Inflammatory macrophage treated with lipopolysaccharide for 4 hours (primary cell): ENCODE measurements at places on chromosomes 5 and 9.

DNA sequence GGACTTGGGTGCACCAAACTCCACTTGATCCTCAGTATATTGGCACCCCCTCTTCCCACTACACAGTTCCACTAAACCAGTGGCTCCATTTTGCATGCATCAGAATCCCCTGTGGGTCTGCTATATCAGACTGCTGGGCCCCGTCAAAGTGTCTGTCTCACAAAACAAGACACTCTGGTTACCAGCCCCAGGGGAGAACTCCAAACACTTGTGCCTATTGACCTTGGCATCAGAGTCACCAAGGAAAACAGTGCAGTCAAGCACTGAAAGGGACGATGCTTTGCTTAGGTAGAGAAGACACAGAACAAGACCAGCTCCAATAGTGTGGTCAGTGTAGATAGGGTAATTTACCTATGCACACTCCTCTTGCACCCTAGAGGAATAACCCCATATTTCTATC lies 205.8 kb upstream of the RAI14 start:
- DNase-seq: no peak

GRCh38 chr9:114397219-114397847 lies 9.6 kb upstream of the AKNA start:
- DNase-seq: no peak

GRCh38 chr5:112862085-112862484 lies 998 bp downstream of the SRP19 start:
- DNase-seq: no peak

DNA sequence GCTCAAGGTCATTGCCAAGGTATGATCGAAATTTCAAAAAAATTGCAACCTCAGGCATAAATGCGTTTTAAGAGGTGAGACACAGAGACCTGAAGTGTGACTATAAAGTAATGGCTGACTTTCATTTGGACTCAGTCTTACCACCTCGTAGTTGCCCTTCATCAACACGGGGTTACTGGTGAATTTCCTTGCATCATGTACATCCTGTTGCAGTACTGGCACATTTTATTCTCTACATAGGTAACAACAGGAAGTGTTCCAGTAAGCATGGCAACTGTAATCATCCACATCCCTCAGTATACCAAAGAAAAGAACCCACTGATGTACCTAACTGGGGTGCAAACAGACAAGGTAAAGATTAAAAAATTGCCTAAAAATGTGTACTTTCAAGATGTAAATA lies 29.3 kb downstream of the MOCS2 start:
- no peak for DNase-seq

DNA sequence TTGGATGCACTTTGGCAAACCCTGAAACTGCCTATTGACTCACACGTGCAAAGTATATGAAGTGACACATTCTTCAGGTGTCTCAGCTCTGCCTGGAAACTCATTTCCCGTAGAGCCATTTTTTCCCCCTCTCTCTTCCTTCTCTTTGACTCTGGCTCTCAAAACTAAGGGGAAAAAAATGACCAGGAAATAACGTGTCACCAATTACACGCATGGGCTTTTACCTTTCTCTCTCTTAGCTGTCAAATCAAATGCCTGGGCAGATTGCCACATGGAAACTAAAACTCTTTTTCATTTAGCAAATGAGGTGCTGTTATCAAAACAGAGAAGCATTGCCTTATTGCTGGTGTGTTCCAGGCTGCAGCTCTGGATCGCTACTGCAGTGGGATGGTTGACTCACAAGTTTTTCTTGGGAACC lies 18.3 kb upstream of the IFNK start:
- DNase-seq: no peak

GRCh38 chr9:21660976-21661375 lies 141.5 kb upstream of the MTAP start:
- DNase-seq: no peak

DNA sequence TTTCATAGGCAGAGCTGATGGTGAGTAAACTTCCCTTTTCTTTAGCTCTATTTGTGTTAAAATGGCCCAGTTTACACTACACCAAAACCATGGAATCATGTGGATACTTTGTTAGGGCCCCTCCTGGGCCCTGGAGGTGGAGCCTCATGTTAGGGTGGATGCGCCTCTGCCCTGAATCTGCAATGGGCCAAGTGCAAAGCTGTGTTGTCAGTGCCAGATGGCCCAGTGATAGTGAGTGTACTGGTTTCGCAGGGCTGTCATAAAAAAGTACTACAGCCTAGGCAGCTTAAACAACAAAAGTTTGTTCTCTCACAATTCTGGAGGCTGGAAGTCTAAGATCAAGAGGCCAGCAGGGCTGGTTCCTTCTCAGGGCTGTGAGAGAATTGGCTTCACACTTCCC lies 64.8 kb downstream of the HSPA4 start:
- DNase-seq: no peak

- no peak for DNase-seq
Measured at GRCh38 chr9:88387036-88387551, 1.1 kb upstream of the SPIN1 start.

DNA sequence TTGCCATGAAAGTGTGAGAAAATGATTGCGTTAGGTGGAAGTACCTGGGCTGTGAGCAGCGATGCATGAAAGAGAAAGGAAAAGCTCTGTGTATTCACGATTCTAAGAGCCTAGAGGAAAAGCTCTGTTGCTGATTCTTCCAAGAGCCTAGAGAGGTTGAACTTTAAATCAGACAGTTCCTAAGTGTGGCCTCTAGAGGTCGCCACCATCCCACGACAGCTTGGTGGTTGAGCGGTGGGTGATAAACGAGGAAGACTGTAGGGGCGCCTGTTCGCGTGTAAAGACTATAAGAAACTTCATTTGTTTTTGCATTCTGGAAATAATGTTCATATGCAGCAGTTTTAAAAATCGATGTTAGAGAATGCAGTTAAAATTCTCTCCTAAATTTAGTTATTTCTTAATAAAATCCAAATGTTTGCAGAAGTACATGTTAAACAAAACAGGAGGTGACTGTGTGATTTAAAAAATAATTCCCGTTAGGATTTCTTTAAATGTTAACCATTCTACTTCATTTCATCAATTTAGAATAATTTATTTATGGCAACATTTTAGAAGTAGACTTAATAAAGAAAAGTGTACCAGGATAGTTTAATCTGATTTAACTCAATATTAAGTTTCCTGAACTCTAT lies 107.7 kb downstream of the TENT4A start:
- peak; percentile 32 for DNase-seq
